Heart left ventricle (tissue), 16 donors: ENCODE measurements at places on chromosomes 3 and 15.

DNA sequence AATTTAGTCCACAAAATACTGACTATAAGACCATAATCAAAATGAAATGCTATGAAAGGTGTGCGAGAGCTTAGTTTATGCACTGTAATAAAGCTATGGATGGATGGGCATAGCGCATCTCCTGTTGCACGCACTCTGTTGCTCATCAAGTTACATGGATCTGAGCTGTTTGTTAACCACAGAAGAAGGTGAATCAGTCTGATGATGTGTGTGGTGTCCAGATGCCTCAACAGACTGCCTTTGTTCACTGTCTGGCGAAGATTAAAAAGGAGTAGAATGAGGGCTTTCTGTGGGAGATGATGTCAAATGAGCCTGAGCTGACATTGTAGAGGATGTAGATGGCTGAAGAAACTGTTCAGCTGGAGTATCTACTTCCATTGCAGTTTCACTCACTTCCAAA is 36.1 kb downstream of the NSMCE3 start:
- no peak for DNase-seq
- no peaks in the 10 kb centered on the region for H3K27me3 ChIP-seq
- no peak overlapping the region for H3K27ac ChIP-seq
- no peaks in the 10 kb centered on the region for H3K36me3 ChIP-seq
- no peaks in the 10 kb centered on the region for H3K4me1 ChIP-seq

GRCh38 chr15:75695634-75696310 is 16.9 kb downstream of the CSPG4 start:
- no peak overlapping the region for H3K4me3 ChIP-seq
- no peak for DNase-seq
- peak overlapping the region; percentile 8 for H3K27ac ChIP-seq
- peaks cover 13% of the 10 kb centered on the region for H3K36me3 ChIP-seq

- no peaks in the 10 kb centered on the region for H3K36me3 ChIP-seq
- H3K27me3 ChIP-seq = no peaks in the 10 kb centered on the region
- H3K27ac ChIP-seq = no peak overlapping the region
- H3K4me1 ChIP-seq = no peaks in the 10 kb centered on the region
- H3K4me3 ChIP-seq = no peak overlapping the region
Measured at GRCh38 chr3:139718415-139718814, 40.6 kb upstream of the NMNAT3 start.

DNA sequence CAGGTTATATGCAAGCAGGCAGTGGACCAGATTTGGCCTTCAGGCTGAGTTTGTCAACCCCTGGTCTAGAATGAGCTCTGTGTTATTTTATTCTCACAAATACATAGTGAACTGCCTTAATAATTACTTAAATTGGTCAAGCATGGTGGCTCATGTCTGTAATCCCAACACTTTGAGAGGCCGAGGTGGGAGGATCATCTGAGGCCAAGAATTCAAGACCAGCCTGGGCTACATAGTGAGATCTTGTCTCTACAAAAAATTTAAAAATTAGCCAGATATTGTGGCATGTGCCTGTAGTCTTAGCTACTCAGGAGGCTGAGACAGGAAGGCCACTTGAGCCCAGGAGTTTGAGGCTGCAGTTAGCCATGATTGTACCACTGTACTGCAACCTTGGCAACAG is 15.0 kb downstream of the PLS1 start:
- H3K27me3 ChIP-seq = no peaks in the 10 kb centered on the region
- H3K4me3 ChIP-seq = no peak overlapping the region
- no peaks in the 10 kb centered on the region for H3K36me3 ChIP-seq
- H3K27ac ChIP-seq = no peak overlapping the region
- no peaks in the 10 kb centered on the region for H3K4me1 ChIP-seq

- H3K27me3 ChIP-seq = no peaks in the 10 kb centered on the region
- no peak for DNase-seq
- peaks cover 4% of the 10 kb centered on the region for H3K4me1 ChIP-seq
- no peak overlapping the region for H3K27ac ChIP-seq
- no peaks in the 10 kb centered on the region for H3K36me3 ChIP-seq
- no peak overlapping the region for H3K4me3 ChIP-seq
Measured at GRCh38 chr3:128210711-128211110, 57.4 kb downstream of the EEFSEC start.

DNA sequence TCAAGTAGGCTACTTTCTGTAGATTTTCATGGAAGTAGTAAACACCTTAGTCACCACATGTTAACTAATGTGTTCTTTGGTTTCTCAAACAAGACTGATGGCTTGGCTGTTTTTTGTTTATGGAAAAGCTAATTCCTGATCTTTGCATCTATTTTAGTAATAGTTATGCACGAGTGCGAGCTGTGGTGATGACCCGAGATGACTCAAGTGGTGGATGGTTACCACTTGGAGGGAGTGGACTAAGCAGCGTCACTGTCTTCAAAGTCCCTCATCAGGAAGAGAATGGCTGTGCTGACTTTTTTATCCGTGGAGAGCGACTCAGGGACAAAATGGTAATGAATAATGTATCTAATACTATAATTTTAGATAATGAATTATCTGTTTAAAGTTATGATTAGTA is 46.6 kb downstream of the SPRED1 start:
- peaks cover 68% of the 10 kb centered on the region for H3K4me1 ChIP-seq
- H3K4me3 ChIP-seq = no peak overlapping the region
- H3K27ac ChIP-seq = no peak overlapping the region
- no peaks in the 10 kb centered on the region for H3K27me3 ChIP-seq
- DNase-seq = no peak

DNA sequence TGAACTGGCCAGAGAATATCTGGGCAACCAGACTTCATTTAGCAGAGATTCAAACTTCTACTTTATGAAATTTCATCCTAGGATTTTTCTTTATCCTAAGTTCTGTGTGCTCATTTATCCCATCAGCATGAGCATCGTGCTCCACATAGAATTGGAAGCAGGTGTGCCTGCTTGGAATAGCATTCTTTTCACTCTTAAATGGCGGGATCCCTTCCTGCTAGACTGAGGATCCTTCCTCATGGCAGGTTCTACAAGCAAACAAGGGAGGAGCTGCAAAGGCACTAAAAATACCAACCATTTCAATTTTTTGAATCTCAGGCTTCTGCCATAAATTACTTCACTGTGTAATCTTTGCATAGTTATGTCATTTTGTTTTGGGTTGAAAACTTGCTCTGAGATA is 74.6 kb upstream of the FLNB start:
- H3K27ac ChIP-seq = no peak overlapping the region
- no peak for DNase-seq
- H3K4me1 ChIP-seq = no peaks in the 10 kb centered on the region
- H3K27me3 ChIP-seq = no peaks in the 10 kb centered on the region
- no peak overlapping the region for H3K4me3 ChIP-seq
- H3K36me3 ChIP-seq = peaks cover 3% of the 10 kb centered on the region

- H3K27me3 ChIP-seq = no peaks in the 10 kb centered on the region
- H3K27ac ChIP-seq = no peak overlapping the region
- no peak for DNase-seq
- no peak overlapping the region for H3K4me3 ChIP-seq
Measured at GRCh38 chr3:114941626-114942309, 205.3 kb downstream of the ZBTB20 start.

DNA sequence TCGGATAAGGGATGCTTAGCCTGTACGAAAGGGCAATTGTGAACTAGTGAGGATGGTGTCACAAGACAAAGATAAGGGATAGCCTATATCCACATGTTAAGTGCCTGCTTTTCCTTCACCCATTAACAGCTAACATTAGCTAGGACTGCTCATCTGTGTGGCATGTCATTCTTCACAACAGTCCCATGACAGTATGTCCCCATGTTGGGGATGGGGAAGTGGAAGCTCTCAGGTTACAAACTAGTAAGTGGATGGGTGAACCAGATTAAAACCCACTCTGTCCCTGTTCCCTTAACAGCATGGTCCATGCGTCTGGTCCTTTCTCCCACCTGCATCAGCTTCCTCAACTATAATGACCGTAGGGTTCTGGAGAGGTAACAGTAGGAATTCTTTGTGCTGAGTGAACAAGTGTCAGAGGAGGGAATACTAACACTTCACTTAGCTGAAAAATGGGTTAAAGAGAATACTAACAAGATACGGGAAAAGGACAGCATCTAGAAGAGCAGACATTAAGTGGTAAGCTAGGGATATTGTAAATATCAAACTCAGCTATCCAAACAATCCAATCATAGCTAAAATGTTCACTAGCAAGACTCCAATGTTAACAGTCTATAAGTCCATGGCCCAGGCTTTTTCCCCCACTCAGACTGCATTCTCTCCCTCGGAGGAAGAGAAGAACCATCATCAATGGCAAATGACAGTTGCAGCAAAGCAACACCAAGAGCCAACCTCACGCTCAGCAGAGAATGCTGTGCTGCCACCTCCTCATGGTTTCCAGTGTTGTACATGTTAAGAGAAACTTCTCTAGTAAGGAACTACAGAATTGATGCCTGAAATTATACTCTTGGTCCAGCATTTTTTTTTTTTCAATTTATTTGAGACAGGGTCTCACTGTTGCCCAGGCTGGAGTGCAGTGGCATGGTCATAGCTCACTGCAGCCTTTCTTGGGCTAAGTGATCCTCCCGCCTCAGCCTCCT is 5.0 kb downstream of the RPLP1 start:
- DNase-seq = no peak
- no peak overlapping the region for H3K4me3 ChIP-seq
- peaks cover 59% of the 10 kb centered on the region for H3K4me1 ChIP-seq
- no peak overlapping the region for H3K27ac ChIP-seq
- H3K27me3 ChIP-seq = no peaks in the 10 kb centered on the region
- H3K36me3 ChIP-seq = peaks cover 36% of the 10 kb centered on the region

DNA sequence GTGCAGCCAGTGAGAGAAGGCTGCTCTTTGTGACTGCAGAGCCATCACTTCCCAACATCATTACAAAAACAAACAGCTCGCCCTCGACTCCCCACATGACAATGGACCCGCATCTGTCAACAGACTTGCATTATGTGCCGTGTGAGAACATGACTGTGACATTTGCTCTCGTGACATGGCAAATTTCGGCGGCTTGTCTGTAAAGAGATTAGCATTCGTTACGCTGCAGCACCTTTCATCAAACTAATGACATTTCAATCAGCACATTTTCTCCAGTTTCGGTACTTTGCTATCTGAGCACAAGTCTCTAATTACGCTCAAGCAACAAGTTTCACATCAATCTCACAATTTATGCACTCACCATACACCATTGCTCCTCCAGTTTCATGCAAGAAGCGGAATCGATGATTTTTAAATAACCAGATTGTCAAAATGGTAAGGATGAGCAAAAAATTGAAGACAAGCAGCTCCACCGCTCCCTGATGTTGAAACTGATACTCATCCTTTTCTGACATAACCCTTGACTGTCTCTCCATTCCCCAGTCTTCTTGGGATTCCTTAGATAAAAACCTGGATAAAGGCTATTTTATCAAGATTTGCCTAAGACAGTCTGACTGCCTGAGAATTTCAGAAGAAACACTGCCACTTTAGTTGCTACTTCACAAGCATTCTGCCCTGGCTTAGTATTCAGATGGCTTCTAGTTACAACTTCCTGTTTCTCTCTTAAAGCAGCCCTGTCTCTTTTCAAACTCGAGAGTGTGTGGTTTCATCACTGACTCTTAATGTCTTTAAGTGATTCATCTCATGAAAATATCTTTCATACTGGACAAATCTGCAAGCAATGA is at the start of gene SLC9A9:
TSS of gene SLC9A9 (minus strand) at position 682 of the 845 bp plus-strand sequence. CDS start at position 536, 146 bp downstream.
- H3K36me3 ChIP-seq = no peaks in the 10 kb centered on the region
- peaks cover 10% of the 10 kb centered on the region for H3K4me1 ChIP-seq
- H3K4me3 ChIP-seq = peak within 1 kb of the TSS; percentile 53
- no peaks in the 10 kb centered on the region for H3K27me3 ChIP-seq
- H3K27ac ChIP-seq = no peak within 1 kb of the TSS

GRCh38 chr15:91100814-91101607 is 954 bp downstream of the SV2B start:
- peak overlapping the region; percentile 36 for H3K4me3 ChIP-seq
- H3K27me3 ChIP-seq = peaks cover 18% of the 10 kb centered on the region
- H3K27ac ChIP-seq = no peak overlapping the region
- H3K4me1 ChIP-seq = peaks cover 26% of the 10 kb centered on the region

- no peaks in the 10 kb centered on the region for H3K27me3 ChIP-seq
- no peaks in the 10 kb centered on the region for H3K36me3 ChIP-seq
- peak; percentile 40 for DNase-seq
- H3K4me1 ChIP-seq = peaks cover 8% of the 10 kb centered on the region
- H3K27ac ChIP-seq = no peak overlapping the region
- peak overlapping the region; percentile 49 for H3K4me3 ChIP-seq
Measured at GRCh38 chr3:23671851-23672589, 133.7 kb upstream of the UBE2E1 start.

GRCh38 chr3:42079701-42080452 is 11.3 kb upstream of the TRAK1 start:
- no peaks in the 10 kb centered on the region for H3K27me3 ChIP-seq
- H3K27ac ChIP-seq = peak overlapping the region; percentile 47
- no peaks in the 10 kb centered on the region for H3K36me3 ChIP-seq
- H3K4me3 ChIP-seq = no peak overlapping the region
- H3K4me1 ChIP-seq = peaks cover 61% of the 10 kb centered on the region

- peak; percentile 99 for DNase-seq
- H3K4me3 ChIP-seq = peak overlapping the region; percentile 63
- H3K36me3 ChIP-seq = no peaks in the 10 kb centered on the region
Measured at GRCh38 chr15:92903966-92904721, 4.0 kb downstream of the CHD2 start.

GRCh38 chr3:157129803-157130466 is 30.0 kb downstream of the CCNL1 start:
- H3K4me1 ChIP-seq = peaks cover 62% of the 10 kb centered on the region
- no peaks in the 10 kb centered on the region for H3K36me3 ChIP-seq
- DNase-seq = no peak

- no peaks in the 10 kb centered on the region for H3K27me3 ChIP-seq
- H3K4me3 ChIP-seq = no peak overlapping the region
- H3K27ac ChIP-seq = no peak overlapping the region
- no peak for DNase-seq
- no peaks in the 10 kb centered on the region for H3K36me3 ChIP-seq
Measured at GRCh38 chr15:75685195-75685594, 27.5 kb downstream of the CSPG4 start.

DNA sequence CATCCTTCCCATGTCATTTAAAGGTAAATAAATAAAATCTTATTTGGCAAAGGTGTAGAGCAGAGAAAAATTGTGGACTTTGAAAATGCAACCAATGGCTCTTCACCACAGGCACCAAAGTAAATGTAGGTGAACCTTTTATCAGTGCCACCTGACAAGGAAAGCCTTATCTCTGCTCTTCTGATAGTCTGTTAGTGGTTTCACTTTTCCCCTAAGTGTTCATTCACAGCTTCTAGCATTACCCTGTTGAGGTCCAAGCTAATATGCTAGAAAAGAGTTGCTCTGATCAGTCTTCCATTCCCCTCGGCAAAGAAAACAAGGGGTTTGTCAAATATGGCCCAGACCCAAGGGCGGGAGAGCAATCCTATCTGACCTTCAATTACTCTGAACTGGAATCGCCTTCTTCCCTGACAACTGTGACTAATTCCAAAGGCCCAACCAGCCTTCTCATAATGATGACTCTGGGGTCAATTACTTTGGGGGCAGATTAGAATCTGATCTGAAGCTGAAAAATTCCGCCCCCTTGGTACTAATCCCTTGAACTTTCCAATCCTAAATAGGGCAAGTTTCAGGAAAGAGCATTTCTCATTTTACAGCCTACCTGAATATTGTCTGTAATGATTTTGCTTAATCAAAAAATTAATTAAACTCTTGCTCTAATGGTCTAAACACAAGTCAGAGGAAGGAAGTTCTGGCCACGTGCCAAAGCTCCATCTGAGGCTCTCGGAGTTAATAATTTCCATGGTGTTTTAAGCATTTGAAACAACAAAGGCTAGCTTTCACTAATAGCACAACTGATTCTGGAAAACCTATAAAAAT is 52.4 kb downstream of the SETMAR start:
- H3K27ac ChIP-seq = no peak overlapping the region
- H3K4me1 ChIP-seq = peaks cover 24% of the 10 kb centered on the region
- no peaks in the 10 kb centered on the region for H3K27me3 ChIP-seq
- H3K4me3 ChIP-seq = no peak overlapping the region

- no peak overlapping the region for H3K4me3 ChIP-seq
- H3K36me3 ChIP-seq = peaks cover 32% of the 10 kb centered on the region
- H3K27ac ChIP-seq = peak overlapping the region; percentile 12
- no peaks in the 10 kb centered on the region for H3K27me3 ChIP-seq
- peak; percentile 43 for DNase-seq
Measured at GRCh38 chr3:56769116-56769707, 32.5 kb downstream of the ARHGEF3 start.
